ENCODE measurements at places on chromosomes 6 and 20.
A peak's percentile ranks its signal among the peaks of the same experiment; 100 is the strongest.

DNA sequence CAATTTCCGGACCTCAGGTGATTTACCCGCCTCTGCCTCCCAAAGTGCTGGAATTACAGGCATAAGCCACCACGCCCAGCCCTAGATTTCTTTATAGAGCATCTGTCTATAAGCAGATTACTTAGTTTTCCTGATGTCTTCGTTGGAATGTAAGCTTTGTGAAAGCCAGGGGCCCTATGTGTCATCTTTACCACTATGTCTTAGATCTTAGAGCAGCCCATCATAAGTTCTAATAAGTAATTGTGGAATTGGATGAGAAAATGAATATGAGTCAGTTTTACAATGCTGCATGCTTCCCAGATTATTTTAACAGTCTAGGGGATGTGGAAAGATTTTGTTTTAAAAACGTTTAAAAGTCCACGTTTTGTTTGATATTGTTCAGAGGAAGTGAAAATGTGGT is 9.1 kb upstream of the ZBTB2 start:
- no peak for DNase-seq

- no peak for DNase-seq
Observed at GRCh38 chr6:99882128-99882702, 111.8 kb downstream of the MCHR2 start.

- DNase-seq: no peak
Observed at GRCh38 chr20:57450419-57450818, 59.2 kb downstream of the RBM38 start.

DNA sequence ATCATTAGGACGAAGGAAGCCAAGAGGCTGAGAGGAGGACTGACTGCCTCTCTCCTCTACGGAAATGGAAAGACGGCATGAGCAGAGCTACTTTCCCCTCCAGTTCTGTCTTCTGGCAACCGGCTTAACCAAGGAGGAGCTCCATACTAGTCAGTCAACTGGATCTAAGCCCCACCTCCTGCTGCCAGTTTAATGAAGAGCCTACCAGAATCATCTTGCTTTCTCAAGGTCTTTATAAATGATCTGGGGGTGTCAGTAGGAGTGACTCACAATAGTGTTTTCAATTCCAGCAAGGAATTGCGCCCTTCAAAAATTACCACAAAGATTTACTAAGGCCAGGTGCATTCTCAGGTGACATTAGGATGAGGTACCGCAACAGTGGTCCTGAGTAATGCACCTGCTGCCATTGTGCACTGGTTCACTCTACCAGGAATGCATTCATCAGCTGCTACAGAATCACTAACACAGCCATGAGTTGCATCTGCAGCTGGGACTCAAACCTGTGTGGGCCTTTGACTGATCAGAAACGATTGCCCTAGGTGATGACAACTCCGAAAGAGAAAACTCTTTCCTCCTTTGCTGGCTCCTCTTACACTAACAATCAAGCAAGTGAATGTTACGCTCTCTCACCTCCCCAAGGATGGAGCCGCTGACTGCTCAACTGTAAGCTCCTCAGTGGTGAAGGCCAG is 2.8 kb downstream of the UQCC2 start:
- DNase-seq: no peak

GRCh38 chr6:131001945-131002660 is 60.9 kb downstream of the EPB41L2 start:
- peak; percentile 35 for DNase-seq

GRCh38 chr6:149160943-149161342 is 156.6 kb upstream of the TAB2 start:
- peak; percentile 73 for DNase-seq

GRCh38 chr20:35791821-35792220 is 20.0 kb downstream of the PHF20 start:
- DNase-seq: peak; percentile 92

DNA sequence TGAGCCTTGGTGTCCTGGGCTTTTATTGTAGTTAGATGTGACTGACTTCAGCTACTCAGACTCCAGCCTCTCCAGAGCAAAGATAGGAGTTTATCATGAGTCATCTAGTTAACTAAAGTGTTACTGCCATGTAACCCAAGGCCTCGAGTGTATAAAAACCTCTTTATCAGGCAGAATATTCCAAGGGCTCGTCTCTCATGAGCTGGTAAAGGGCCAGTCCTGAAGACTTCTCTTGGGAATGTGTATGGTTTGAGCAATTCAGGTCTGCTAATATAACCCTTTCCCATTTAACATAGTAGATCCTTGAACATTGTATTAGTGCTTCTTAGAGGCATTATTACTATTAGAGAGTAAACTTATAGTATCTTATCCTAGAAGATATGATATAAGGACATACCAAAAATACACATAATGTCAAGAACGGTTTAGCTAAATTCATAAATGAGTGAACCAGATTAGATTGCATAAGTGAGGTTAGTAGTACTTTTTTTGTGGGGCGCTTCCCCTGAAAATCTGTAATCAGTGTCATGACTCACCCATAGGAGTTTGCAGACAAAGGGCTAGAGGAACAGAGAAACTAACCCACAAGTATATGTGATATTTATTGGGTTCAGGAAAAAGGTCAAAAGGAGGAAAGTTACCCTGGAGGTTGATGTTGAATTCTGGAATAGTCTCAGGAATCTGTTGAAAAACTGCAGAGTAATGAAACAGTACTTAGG is 16.0 kb downstream of the DSE start:
- DNase-seq: peak; percentile 76

DNA sequence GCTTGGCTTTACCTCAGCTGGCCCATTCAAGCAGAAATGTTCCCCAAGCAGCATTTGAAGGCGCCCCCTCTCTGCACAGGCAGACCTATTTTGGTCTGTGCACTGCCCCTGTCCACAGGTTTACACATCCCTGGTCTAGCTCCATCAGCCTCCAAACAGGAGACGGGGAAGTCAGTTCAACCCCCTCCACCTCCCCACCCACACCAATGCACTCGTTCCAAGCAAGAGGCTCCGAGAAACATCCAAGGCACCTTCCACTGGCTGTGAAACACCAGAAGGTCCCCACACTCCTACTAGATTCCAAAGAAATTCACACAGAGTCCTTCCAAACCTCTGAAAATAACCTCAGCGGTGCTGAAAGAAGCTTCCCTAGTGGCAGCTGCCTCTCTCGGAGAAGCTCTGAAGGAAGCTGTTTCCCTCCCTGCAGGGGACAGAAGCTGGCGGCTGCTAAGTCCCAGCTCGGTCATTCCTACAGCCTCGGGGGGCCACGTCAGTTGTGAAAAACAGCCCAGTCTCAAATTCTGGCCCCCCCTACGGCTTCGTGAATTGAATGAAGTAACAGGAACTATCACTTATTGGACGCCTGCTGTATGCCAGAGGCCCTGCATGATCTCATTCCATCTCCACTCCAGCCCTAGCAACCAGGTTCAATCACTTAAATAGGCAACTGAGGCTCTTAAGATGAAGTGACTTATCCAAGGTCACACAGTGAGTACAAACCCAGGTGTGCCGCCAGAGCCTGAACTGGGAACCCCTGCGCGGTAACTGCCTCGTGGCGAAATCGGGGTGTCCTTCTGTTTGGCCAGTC is 815 bp downstream of the SPATA2 start:
- no peak for DNase-seq

- no peak for DNase-seq
Observed at GRCh38 chr6:163085426-163085825, 329.1 kb upstream of the QKI start.

DNA sequence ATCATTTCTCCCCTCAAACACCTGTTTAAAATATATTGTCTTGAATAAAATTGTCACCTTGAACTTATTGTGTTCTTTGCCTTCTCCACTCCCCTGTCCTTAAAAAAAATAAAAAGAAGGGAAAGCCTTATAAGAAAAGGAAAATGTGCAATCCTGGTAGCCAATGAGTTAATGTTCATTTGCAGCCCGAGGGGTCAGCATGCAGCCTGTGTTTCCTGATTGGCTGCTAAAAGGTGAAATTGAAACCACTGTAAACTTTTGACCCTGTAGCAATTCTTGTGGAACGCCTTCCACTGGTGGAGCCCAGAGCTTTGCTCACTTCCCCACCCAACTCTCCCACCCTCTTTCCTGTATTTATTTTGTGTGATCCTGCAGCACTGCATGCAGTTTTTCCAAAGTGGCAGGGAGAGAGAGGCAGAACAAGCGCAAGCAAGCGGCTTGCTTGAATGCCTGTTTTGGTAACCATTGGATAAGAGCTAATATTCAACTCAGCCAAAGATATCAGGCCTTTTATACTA is 74.9 kb downstream of the NCOA3 start:
- DNase-seq: peak; percentile 95

Measured in renal cortical epithelial cell (primary cell).